Stimulated activated CD4-positive, alpha-beta T cell treated with anti-CD3 and anti-CD28 coated beads, Interleukin-1b, Interleukin-23, amount 100 ng/mL, for 24 hours (primary cell): ENCODE measurements at places on chromosomes 12 and 14.

- DNase-seq: no peak
Observed at GRCh38 chr12:52909331-52909730, 4.5 kb upstream of the KRT8 start.

DNA sequence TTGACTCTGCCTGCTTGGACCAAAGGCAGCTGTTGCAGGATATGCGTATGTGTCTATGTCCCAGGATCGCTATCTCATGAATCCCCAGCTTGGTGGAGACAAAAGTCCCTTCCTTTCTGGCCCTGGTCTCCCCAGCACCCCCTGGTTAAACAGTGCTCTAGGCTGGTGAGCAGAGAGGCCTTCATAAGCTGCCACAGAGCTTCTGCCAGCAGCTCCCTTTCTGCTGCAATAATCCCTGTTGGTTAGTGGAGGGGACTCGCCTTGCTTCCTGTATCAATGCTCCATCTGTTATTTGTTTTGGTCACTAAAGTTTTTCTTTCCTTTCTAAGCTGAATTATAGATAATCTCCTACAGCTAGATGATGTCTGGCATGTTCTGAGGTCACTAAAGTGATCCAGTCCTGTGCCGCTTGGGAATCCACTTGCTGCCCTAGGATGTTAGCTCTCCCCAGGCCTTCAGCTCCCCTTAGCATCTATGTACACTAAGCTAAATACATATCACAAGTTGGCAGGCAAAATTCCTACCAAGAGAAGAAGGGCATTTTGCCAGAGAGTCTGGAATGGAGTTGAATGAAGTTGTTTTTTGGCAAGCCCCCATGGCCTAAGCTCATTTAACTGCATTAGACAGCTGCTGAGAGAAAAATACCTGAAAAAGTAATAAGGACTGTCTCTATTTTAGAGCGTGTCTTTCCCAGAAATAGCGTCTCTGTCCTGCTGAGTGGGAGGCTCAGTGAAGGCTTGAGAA lies 47.8 kb downstream of the RDH12 start:
- DNase-seq: no peak

GRCh38 chr14:77200406-77200985 lies 18.9 kb downstream of the TMEM63C start:
- DNase-seq: no peak

- DNase-seq: no peak
Observed at GRCh38 chr12:14937689-14938088, 648 bp downstream of the ERP27 start.

DNA sequence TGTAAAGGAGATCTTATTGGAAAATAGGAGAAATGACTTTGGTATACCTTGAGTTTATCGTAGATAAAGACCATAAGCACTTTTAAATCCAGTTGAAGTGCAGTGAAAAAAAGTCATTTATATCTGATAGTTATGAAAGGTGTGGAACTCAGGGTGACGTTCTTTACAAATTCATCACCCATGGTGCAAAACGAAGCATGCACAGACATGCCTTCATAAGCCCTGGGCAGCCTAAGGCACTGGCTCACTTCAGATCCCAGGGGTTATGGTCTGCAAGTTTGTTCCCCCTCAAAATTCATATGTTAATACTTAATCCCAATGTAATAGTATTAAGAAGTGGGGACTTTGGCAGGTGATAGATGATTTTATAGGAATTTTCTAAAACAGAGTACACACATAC lies 1216.4 kb upstream of the USP15 start:
- no peak for DNase-seq

DNA sequence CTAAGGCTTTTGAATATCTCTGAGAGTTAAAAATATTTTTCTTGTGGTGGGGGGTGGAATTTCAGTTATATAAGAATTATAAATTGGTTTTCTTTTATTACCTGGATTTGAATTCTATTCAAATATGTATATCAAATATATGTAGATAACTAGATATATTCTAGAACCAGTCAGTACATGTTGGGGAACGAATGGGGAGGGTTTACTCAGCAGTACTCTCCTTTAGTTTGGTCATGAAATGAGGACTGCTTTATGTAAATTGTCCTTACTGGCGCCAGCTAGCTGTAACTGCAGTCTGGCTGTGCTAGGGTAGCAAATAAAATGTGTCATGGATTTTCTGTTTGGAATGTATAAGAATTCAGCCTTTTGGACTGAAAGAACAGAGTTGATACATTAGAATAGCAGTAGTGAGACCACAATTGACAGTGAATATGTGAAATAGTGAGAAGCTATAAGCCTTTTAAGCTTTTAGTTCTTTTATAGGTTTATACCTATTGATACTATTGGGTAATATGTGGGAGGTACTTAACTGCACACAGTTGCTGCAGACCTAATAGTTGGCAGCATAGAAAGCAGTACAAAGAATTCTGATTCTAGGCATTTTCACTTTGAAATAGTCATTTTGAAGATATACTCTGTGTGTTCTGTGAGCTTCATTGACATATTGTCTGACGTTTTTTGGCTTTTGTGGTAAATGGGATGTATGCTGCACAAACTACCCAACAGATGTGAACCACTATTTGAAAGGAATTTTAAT lies 29.0 kb downstream of the ATF7IP start:
- DNase-seq: no peak

DNA sequence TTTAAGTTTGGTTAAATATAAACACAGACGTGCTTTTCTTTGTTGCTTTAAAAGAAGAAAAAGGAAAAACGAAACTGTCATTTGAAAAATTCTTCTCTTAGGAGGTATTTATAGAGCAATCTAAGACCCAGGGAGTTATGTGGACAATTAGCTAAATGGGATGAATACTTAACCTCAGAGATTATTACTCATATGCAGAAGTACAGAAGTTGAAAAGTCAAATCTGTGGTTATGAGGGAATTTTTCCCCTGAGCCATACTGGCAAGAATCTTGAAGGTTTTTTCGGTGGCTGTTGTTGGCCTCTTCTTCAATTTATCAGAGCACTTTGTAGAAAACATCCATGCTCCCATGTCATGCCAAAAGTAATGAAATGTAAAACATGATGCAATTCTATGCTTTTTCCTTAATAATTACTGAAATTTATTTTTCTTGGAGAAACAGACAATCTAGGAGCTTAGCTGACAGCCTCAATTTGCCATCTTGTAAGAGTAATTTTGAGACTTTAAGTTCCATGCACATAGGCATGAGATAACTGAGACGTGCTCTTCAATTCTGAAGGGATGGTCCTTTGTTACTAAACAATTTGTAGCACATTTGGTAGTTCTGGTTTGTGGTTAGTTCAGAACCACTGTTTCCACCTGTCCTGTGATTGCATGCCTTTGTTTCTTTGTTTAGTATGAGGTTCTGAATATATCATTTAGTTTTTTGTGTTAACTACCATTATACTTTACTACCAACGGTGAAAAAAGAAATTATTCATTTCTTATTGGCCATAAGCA lies 126.6 kb downstream of the BCAT1 start:
- no peak for DNase-seq

- DNase-seq: no peak
Observed at GRCh38 chr14:99945732-99946651, 119.2 kb upstream of the EVL start.

DNA sequence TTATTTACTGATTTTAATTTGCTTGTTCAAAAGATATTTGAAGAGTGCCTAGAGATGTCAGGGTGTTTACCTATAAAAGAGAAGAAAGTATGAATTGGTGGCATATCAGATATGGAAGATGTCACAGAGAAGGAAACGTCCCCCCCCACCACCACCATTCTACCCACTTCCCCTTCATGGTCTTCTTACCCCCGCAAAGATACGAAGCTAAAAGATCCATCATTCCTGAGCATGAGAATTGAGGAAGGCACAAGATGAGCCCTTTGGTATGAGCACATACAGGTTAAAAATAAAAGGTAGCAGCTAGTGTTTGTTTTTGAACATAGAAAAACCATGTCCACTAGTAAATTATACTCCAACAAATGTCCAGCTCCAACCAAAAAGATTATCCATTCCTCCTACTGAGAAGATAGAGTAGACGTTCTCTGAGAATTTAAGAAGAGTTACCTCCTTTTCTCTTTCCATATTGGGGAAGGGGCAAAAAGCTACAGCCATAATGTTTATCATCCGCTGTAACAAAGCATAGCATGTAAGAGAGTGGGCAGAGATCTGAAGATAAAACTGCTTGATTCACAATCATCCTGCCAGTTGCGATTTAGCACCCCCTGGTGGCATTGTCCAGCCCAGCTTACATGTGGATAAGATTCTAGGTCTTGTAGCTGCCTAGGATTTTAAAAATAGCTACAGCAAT lies 29.1 kb downstream of the NFYB start:
- DNase-seq: peak; percentile 80

DNA sequence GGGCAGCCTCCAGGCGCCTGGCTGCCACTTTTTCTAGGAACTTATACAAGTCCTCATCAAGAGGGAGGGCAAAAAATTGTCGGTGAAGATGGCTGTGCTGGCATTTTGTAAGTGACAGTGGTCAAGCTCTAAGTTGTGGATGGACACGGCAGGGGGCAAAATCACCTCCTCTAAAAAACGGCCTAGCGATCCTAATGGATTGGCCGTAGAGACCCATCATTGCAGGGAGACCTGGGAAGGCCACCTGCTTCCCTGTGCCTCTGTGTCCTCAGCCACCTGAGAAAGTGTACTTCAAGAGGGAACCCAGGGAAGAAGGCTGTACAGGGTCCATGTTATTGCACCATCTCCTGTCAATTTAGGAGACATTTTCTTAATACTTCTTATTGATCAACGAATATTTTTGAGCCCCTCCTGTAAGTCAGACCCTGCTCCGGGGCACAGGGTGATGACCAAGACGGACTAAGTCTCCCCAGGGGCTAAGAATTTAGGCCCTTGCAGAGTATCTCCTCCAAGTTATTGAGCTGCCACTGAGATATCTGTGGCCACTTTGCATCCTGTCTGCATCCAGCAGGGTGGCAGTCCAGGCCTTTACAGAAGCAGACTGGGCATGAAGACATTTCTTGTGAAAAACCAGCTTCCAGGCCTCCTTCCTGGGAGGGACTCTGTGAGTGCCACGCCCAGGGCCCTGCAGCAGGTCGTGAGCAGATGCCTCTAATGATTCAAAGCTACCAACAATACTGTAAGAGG lies 40.5 kb downstream of the PSMA6 start:
- DNase-seq: no peak

GRCh38 chr12:124921200-124922031 lies 7.0 kb upstream of the UBC start:
- DNase-seq: no peak

DNA sequence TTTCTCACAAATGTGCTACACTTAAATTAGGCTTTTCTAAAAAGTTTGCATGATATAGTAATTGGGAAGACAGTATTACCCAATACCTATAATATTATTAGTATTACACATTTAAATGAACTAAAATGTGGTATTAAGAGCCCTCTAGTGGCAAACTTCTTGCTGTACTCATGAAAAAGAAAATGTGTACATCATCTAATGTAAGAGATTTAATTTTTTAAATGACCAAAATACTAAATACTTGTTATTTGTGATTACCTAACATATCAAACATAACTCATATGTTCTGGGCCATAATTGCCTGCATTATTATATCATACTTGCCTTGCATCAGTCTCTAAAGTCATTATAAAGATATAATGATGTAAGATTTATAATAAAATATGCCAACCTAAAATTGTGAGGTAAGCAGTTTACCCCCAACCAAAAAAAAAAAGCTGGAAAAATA lies 64.2 kb downstream of the DNAI7 start:
- no peak for DNase-seq

DNA sequence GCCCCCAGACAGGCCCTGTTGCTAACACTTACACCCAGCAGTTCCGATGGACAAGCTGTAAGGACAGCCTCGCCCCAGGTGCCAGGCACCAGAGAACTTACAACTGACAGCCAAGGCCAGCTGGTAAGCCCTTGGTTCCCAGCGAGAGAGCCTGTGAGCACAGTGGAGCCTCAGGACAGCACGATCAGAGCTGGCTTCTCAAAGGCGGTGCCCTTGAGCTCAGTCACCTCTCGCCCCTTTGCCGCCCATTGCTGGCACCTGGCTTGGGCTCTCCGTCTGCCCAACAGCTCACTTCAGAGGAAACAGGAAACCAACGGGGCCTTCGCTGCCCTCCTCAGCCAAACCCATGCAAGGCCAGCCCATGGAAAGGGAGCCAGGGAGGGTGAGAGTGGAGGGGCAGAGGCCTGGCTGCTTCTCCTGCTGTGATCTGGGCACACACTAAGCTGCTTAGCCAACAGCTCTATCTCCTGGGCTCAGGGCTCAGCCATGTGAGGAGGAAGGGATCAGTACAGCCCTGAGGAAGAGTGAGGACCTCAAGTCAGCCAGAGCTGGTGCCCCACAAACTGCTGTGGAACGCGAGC lies 98.5 kb downstream of the SINHCAF start:
- DNase-seq: no peak

DNA sequence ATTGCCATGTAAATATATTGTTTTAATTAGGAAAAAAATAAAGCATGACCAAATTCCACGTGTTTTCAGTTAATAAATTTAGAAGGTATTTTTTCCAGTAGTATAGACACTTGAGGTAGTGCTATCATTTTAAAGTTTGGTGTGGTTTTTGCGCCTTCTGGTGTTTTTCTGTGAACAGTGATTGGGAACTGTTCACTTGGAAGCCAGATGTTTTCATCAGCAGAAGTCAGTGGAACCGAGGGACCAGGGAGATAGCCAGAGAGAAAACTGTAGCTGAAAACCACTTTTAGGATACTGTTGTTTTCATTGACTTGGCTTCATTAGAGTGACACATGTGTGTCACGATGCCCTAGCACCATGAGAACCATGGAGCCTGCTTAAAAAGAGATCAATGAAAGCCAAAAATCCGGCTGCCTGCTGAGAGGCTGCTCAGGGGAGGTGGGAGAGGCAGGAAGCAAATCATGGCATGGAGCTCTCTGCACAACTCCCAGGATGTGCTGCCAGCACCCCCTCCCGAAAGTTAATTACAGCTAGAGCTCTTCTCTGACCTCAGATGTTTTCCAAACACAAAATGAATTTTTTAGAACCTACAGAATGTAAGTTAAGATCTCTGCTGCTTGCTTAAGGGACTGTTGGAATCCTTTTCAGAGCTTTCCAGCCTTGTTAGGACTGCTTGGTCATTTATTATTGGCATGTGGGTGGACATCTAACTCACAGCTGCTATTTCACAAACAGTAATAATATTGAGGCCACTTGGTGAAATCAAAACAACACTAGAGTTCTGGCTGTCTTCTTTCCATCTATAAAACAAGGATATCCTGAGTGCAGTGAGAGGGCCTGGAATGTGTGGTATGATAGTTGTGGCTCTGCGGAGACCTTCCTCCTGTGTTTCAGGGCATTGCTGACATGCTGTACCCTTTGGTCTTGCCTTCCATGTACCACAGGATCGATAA lies 192.3 kb downstream of the ANO4 start:
- no peak for DNase-seq

GRCh38 chr14:28361486-28361885 lies 405.1 kb upstream of the FOXG1 start:
- no peak for DNase-seq

DNA sequence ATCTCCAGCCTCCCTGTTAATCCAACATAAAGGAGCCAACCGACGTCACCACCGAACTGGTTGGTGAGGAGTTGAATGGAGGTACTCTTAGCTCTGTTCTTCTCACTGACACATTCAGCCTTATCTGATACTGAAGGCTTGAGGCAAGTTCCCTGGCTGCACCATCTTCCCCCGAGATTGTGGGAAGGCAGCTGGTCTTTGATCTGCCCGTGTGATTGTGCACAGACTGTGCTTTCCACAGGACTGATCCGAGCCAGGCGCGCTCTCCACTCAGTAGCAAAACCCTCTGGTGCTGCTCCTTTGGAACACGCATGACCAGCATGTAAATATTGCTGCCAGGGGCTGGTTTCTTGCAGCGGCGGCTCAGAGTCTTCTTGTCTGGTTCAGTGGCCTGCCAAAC lies 30.1 kb upstream of the DLK1 start:
- DNase-seq: no peak
